SK-N-DZ (cell line): ENCODE measurements at places on chromosomes 7 and 10.
A peak's percentile ranks its signal among the peaks of the same experiment; 100 is the strongest.

DNA sequence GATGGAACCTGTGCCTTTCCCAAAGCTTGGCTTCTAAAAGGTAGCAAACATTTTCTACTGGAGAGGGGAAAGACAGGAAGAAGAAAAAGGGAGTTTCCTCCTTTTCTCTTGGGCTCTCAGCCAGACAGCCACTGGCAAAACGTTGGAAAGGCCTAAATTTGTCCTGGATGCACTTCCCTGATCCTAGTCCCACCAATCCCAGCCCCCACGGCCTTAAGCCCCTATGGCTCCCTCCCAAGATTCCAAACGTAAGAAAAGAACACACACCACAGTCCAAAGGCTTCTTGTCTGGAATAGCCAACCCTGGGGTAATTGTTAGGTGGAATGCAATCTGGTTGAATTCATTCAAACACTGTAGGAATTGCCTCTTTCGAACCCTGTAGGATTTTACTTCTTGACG lies 959 bp upstream of the TLX1 start:
- DNase-seq: no peak

DNA sequence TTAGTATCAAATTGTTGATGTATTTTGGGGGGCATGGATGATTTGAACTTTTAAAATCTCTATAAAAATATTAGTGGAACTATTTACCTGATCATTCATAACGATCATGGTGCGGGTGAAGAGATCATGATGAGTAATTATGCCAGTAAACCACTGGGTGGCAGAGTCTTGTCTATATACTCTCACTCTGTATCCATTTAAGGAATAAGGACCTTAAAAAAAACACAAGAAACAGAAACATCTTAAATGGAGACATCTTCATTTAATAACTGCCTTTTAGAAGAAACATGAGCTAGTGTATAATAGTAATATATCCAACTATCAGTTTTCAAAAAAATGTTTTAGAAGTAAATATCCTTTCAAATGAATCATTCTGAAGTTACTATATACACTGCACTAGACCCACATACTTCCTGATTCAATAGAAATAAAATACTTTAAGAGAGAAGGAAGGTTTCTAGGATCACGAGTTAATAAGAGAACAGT lies 84.0 kb downstream of the NRBF2 start:
- DNase-seq: peak; percentile 44

DNA sequence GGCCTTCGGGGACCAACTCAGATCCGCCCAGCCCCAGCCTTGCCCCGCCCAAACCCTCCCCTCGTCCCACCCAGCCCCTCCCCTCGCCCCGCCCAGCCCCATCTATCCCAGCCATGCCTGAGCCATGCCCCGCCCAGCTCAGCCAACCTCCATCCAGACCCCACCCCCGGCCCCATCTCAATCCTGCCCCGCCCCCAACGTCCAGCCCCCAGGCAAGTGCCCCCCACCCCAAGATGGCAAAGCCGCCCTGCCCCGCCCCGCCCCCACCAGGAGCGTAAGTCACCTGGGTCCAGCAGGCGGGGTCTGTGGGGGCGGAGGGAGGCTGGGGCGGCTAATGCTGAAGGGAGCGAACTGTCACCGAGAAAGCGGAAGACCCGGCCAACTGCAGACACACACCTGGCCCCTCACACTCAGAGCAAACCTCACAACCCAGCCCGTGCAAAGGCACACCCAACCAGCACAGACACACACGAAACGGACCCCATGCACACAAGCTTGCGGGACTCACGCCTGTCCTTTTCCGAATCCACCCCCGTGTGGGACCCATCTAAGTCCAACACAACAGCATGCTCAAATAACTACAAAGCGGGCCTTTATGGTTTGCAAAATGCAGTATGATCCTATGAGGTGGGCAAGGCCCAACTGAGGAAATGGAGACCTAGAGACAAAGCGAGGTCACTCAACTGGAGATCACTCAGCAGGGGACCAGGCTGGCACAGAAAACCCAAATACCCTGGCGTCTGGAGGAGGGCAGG lies 11.5 kb upstream of the OGA start:
- peak; percentile 63 for DNase-seq

GRCh38 chr10:113960617-113961181 lies 83.0 kb upstream of the ADRB1 start:
- DNase-seq: peak; percentile 17

DNA sequence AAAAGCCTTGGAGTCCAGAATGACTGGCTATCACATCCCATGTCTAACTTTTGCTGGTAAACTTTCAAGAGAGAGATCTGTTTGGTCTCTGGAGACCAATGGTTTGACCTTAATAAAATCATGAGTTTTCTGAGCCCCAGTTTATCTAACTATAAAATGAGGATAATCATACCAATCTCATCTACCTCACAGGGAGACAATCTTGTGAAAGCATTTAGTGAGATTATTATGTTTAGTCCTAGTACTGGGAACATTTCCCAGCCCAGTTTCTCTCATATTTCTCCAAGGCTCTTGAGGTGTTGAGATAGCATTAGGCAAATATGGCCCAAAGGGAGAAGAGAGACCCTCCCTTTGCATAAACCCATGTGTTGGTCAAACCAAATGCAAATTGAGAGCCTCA lies 25.8 kb downstream of the ABCC2 start:
- no peak for DNase-seq

DNA sequence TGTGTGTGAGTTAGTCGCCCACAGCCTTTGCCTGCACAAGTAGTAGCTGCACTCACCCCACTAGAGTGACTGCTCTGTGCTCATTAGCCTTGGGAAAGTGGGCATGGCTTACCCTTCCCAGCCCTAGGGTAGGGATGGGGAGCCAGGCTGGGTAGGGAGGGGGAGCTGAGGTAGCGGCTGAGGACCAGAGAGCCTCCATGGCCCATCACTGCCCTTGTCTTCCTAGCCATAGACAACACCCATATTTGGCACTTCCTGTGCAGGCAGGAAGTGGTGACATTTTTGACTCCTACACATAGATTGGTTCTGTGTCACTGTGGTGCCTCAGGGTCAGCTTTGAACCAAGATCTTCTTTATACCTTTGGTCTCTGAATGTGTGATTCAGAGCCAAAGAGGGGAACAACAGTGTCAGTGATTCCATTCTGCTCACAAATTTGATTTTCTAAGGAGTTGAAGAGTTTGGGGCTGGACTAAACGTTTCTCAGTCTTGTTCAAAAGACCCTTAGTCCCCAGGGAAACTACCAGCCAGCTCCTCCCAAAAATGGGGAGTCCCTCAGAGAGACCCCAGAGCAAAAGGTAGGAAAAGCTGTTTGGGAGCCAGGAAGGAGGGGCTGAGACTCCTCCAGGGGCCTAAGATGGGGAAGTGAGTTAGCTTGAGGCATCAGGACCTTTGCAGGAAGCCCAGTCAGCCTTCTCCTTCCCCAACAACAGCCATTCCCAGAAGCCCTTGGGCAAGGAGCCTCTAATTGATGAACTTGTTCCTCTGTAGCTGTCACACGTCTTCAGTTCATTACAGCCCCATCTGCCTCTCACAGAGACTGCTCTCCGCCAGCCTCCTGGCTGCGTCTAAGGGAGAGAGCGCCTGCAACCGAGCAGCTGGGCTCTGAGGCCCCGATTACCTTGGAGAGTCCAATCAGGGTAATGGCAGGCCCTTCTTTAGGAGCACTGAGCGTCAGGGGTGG lies 135.0 kb downstream of the CDH23 start:
- DNase-seq: no peak
